ENCODE measurements at places on chromosomes 2 and 18. TPM values are rescaled to one million over a fixed set of nuclear protein-coding genes. Genes with fewer than 3 reads are reported as not detected.

The PPM1B gene
- total RNA-seq, result 13.8 TPM

The NYAP2 gene
- not detected for total RNA-seq

The ITGA4 gene
- total RNA-seq, result 1.9 TPM

The FEZ2 gene
- 126 TPM for total RNA-seq

The CYBRD1 gene
- total RNA-seq, result 22.2 TPM

The GATA6 gene
- 0.44 TPM for total RNA-seq

The GALNT14 gene
- total RNA-seq, result 0.13 TPM

The RPRM gene
- total RNA-seq, result not detected

The TNS1 gene
- total RNA-seq, result 15.7 TPM

The MARCHF7 gene
- total RNA-seq, result 124 TPM

The BUB1 gene
- 27.7 TPM for total RNA-seq

The MRPS9 gene
- 23.8 TPM for total RNA-seq

The TCF23 gene
- not detected for total RNA-seq

The PMAIP1 gene
- 22.8 TPM for total RNA-seq

The SLC25A12 gene
- total RNA-seq, result 14.4 TPM

The IL1B gene
- 0.32 TPM for total RNA-seq

The FANCL gene
- 13.3 TPM for total RNA-seq

The SPEG gene
- total RNA-seq, result 0.44 TPM

The TUBB8B gene
- total RNA-seq, result not detected

All from bladder microvascular endothelial cell (primary cell).